ENCODE measurements at places on chromosomes 6 and 20.

- no peak for DNase-seq
Observed at GRCh38 chr6:11396860-11397259, 140.7 kb upstream of the TMEM170B start.

GRCh38 chr6:1039746-1040145 is 272.2 kb upstream of the FOXQ1 start:
- no peak for DNase-seq

- DNase-seq = no peak
Observed at GRCh38 chr6:24911796-24912382, 23.9 kb downstream of the RIPOR2 start.

- no peak for DNase-seq
Observed at GRCh38 chr6:4561078-4561435, 215.1 kb upstream of the CDYL start.

DNA sequence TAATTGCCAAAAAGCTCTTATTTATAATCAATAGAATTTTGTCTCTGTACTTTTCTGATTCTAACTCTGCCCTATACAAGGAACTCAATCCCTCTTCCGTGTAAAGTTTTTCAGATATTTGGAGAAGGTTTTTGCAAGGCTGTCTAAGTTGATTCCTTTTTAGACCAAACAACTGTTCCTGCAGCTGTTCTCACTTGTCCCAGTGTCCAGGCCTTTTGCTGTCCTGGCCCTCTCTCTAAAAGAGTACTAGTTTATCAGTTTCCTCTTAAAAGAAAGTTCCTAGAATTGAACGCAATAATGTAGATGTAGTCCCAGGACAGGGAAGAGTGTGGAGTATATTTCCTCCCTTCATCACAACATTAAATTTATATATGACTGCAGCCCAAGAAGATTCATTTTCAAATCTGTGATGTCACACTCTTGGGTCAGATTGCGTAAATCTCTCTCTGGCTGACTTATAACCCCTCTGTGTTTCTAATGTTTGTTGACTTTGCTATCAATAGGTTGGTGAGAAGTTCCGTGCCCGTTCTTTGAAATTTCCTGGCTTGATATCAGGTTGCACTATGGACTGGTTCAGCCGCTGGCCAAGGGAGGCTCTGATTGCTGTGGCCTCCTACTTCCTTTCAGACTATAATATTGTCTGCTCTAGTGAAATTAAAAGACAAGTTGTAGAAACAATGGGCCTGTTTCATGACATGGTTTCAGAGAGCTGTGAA is 139.4 kb upstream of the GLP1R start:
- DNase-seq = no peak

- DNase-seq = no peak
Observed at GRCh38 chr6:121321282-121321681, 13.0 kb downstream of the TBC1D32 start.

DNA sequence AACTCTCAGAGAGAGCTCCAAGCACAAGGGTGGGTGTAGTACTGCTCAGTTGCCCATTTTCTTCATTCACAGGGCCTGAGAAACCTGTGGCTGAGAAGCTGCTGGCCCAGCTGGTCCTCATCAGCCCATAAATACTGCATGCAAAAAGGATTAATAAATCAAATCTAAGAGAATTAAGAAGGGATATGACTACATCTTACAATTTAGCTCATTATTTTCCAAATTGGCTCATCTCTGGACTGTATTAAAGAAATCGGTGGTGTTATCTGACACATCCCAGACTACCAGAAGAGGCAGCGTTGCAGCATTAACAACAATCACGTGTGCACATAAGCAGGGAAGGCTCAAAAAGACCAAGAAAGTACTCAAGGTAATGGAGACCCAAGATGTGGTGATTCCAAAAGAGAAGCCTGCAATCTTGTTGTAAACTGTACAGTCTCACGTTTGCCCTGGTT is 90.7 kb downstream of the CD24 start:
- DNase-seq = no peak

DNA sequence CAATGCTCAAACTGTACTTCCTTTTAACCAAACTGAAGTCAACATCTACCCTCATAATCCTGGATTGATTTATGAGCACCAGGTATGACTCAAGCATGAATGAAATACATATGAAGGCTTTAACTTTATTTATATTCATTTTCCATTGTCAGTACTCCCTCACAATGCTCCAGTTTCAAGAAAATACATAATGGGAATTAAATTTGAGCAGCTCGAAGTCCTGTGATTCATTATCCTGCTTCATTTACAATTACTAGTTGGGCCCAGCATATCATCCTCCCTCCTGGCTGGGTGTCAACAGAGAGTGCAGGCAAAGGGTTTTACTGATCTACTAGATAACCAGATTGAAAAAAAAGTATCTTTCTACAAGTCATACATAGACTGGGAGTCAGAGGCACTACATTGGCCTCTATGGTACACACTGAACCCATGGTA is 10.1 kb downstream of the SAMHD1 start:
- DNase-seq = no peak

DNA sequence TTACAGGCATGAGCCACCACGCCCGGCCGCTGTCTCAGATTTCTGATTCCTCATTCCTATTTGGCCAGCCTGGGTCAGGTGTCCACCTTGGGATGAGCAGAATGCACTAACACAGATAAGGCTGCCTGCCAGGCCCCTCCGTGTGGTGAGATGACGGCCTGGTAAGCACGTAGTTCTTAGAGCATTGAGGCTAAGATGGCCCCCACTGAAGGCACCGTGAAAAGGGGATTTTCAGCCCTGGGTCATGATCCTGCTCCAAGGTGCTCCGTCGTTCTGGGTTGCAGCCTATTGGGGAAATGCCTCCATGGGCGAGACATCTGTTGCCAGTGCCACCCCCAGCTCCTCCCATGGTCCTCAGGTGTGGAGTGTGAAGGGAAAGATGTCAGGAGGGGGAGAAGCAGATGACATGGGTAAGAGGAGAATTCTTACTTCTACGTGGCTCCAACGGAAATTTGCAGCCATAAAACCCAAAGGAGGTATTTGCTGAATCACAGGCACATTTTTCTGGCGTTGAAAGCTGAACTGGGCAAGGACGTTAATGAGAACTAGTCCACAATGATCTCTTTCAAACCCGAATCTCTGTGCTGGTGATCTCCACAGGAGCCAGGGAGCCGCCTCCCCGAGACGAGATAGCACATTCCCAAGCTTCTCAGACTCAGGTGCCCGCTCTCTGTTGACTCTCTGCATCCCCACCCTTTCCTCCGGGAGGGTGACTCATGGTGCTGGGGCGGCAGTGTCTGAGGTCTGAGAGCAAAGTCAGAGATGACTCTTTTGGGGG is 34.0 kb upstream of the BMP6 start:
- no peak for DNase-seq

- DNase-seq = no peak
Observed at GRCh38 chr6:78462728-78463127, 404.6 kb upstream of the IRAK1BP1 start.

DNA sequence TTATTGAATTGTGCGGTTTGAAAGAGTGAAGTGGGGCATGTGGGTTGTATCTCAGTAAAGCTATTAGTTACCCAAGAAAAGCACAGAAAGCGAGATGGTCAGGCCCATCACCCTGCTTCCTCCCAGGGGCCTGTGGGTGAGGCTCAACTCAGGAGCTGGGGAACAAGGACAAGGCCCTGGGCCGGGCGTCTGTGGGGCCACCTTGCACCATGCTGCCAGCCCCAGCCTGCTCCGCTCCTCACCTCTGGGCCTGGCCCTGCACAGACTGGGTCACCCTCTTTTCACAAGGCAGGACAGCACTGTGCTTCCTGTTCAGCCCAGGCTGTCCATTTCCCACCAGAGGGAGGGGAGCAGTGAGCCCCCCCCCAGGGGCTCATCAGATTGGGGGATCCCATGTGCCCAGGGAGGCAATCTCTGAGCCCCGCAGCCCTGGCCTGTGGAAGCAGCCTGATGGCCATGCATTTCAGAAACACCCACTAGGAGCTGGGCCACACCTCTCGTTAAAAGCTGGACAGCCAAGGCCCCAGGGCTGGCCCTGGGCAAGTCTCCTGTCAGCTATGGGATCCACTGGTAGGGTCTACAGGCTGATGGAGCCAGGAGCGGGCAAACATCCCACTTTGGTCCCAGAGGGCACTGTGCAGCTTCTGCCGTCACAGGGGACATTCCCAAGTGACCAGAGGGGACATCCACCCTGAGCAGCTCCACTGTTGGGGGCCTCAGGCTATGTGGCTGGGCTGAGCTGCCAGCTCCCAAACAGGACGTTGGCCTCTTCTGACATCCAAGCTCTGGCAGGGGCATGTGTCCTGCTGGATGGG is 55.9 kb downstream of the YTHDF1 start:
- no peak for DNase-seq

- DNase-seq = no peak
Observed at GRCh38 chr20:5067877-5068645, 51.7 kb downstream of the PCNA start.

- no peak for DNase-seq
Observed at GRCh38 chr6:69795469-69796072, 1.2 kb downstream of the LMBRD1 start.

GRCh38 chr20:24153101-24154040 is 164.8 kb upstream of the GGTLC1 start:
- no peak for DNase-seq

DNA sequence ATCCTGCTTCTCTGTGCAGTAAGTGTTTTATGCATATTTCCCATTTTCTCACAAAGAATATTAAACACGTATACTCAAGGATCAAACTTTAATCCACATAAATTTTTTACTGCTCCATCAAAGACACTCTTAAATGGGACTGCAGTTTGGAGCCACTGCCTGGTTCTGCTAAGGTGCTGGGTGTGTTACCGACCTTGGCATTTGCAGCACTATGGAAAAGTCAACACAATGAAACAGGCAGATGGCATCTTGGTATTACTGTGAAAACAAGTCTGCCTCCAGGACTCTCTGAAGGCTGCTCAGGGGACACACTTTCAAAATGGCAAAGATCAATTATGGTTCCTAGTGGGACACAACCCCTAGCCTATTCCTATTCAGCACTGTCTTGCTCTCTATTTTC is 17.3 kb upstream of the HLA-G start:
- no peak for DNase-seq

DNA sequence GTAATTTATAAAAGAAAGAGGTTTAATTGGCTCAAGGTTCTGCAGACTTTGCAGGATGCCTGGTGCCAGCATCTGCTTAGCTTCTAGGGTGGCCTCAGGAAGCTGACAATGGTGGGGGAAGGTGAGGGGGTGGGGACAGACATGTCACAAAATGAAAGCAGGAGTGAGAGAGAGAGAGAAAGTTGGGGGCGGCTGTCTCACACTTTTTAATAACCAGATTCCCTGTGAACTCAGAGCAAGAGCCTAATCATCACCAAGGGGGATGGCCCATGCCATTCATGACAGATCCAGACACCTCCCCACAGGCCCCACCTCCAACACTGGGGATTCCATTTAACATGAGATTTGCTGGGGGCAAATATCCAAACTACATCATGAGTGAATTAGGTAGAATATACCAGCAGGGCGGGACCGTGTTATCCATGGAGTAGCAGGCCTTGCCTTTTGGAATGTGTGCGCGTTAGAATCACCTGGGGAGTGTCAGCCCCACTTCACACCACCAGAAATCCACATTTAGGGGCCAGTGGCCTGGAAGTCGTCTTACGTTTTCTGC is 258.8 kb downstream of the CDH4 start:
- DNase-seq = no peak

- no peak for DNase-seq
Observed at GRCh38 chr20:13671512-13671911, 32.8 kb upstream of the TASP1 start.

DNA sequence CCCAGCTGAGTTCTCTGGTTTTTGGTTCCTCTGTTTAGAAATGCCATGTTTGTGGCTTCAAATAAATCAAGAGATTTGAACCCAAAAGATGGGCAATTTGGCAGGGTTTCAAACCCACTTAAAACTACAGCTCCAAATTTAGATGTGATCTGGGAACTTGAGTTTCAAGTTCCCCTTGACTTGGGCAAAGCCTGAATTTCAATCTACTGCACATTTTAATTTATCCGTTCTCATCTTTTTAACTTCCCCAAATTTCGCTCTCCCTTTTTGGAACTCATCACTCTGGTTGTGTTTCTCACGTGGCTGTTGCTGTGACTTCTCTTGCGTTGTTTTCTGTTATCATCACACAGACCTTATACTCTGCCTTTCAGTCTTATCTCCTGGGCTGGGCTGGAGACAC is 230.9 kb downstream of the CDC5L start:
- no peak for DNase-seq

DNA sequence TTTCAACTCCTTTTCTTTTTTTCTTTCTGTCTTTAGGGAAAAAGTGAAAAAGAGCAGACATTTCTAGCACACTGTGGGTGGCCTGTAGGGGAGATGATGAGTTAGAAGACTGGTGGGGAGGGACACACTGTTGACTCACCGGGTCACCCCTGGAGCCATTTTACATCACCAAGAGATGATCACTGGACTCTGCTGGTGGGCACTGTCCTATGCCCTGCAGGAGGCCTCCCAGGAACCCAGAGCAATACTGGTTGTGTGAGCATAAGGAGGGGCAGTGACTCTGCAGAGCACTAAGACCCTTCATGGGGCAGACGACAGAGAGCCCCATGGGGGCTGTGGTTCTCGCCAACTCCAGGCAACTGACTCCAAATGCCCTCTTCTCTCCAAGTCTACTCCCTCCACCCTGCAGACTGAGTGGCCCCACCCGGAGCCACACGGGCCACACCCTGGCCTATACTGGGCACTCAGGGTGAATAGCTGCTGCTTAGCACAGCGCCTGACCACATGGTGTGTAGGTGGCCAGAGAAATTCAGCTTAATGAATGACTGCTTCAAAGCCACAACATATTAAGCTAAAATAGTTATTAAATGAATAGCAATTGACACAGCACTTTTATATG is 177.5 kb downstream of the CDC5L start:
- DNase-seq = no peak

GRCh38 chr6:107870381-107870780 is 46.3 kb upstream of the SCML4 start:
- DNase-seq = no peak

DNA sequence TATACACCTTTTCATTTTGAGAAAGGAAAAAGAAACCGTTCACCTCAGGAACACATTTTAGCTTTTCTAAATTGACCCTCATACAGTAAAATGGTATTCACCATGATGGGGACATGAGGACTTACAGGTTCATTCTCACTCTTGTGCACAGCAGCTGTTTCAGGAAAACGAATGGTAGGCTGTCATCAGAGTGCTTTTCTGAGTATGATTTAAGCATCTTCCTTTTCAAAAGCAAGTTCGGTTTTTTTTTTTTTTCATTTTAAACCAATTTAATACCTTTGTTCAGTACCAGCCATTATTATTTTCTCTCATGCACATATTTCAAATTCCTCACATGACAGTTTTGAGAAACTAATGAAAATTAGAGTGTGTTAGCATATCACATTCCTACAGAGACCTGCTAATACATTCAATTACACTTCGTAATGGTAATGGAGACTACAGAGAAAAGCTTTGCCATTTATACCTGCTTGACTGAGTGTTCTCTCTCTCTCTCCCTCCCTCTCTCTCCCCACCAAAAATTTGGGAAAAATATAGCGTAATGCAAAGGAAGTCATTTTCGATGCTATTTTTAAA is 129.2 kb downstream of the SAMD5 start:
- no peak for DNase-seq

- no peak for DNase-seq
Observed at GRCh38 chr6:150617062-150617461, 17.4 kb downstream of the PLEKHG1 start.

Measured in NCI-H2081 treated with DMSO at 0.1 percent for 48 hours (cell line).